ENCODE measurements at places on chromosomes 11 and 22.

DNA sequence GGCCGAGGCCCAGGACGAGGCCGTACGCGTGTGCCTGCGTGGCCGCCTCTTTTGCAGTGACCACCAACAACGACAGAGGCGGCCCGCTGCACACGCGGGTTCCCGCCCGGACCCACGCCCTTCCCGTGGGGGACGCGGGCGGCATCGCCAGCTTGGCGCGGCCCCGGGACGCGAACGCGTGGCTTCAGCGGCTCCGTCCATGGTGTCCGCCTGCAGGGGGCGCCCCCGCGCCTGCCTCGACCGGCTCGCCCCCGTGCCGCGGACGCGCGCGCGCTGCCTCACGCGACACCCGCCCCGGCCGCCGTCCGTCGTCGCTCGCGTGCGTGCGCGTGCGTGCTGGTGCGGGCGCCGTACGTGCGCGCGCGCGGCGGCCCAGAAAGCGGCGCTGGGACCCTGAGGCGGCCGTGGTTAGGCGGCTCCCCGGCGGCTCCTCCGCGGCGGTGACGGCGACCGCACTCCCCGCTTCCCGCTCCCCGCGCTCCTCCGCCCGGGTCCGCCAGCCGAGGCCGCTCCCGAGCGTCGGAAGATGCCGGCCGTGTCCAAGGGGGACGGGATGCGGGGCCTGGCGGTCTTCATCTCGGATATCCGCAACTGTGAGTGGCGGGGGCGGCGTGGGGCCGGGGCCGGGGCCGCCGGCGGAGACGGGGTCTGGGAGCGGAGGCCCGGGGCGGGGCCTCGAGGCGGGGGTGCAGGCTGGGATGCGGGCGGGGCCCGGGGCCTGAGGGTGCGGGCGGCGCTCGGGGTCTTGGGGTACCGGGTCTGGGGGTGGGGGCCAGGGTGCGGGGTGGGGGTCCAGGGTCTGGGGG is at the start of gene AP2A2:
AP2A2 (plus strand) TSS at position 375 of the 806 bp plus-strand sequence; CDS start at position 527, 152 bp downstream.
- DNase-seq, result no peak

- DNase-seq, result no peak
Measured at GRCh38 chr11:70255477-70256116, 14.9 kb upstream of the PPFIA1 start.

DNA sequence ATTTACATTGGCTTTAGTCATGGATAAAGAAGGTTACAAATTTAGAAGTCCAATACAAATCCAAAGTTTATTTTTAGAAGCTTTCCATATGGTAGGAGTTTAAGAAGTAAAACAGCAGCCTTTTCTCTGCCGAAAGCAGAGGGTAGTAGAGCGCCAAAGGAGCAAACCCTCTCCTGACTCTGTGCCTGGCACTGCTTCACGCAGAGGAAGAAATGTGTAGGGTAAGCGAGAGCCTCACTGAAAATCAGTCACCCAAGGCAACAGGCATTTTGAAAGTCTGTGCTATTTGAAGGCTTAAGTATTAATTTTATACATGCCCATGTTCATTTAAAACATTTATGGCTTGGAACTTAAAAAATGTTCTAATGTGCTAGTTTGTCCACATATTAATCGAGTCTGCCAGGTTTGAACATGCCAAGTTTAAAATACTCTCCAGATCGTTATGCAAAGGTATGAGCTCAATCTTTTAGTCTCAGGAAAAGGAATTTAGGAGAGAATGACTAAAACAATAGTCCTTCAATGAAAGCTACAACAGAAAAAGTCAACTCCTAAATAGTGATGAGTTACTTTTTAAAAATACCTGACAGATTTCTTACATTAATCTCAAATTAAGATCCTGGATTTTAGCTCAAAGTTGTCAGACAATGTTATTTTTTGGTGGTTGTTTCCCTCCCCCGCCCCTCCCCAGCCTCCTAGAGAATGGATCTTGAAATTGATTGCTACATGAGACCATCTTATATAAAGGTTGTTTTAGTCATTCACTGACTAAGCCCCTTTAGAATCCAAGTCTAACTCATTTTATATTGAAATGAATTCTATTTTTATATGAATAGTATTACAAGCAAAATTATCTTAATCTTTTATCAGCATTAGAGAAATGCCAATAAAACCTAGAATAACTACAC is 38.7 kb downstream of the MRTFA start:
- DNase-seq, result no peak

DNA sequence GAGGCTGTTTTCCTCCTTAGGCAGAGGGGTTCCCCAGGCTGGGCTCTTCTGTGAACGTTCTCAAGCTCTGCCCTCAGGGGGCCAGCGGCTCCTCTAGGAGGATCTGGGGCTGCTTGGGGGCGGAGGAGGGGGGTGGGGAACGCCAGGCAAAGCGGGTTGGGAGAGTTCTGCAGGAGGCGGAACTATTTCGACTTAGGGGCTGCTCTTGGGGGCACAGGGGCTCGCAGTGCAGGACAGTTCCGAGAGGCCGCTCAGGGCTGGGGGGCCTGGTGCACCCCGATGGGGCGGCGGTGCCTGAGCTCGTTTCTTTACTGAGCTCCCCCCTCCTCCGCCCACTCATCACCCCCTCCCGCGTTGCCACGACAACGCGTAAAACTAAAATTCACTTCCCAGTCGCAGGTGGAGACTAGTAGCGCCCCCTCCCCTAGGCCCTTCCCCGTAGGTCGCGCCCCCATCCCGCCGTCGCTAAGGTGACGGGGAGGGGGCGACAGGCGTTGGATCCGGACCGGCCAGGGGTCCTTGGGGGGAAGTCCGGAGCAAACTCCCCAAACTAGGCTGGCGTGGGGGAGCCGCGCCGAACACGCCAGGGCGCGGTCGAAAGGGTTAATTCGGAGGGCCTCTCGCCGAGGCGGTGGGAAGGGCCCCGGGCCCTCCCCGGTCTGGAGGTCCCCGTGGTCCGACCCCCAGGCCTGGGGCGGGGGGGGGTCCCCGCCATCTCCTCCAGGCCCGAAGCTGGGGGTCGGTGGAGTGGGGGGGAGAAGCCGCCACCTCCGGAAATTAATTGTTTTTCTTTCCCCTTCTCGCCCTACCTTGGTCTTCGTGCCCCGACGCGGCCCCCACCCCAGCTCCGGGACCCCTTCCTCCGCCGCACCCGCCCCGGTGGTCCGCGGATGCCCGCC is 857 bp downstream of the SHANK3 start:
- DNase-seq, result no peak

- no peak for DNase-seq
Measured at GRCh38 chr22:35615156-35615555, 2.0 kb downstream of the MB start.

GRCh38 chr11:11733246-11733747 is 108.5 kb upstream of the USP47 start:
- DNase-seq, result no peak

GRCh38 chr11:119578521-119579191 is 150.3 kb downstream of the NECTIN1 start:
- no peak for DNase-seq
